Activated T-cell treated with anti-CD3 and anti-CD28 coated beads, Interleukin-2, amount 50 U/mL, for 72 hours (primary cell): ENCODE measurements at places on chromosomes 12 and 14.

DNA sequence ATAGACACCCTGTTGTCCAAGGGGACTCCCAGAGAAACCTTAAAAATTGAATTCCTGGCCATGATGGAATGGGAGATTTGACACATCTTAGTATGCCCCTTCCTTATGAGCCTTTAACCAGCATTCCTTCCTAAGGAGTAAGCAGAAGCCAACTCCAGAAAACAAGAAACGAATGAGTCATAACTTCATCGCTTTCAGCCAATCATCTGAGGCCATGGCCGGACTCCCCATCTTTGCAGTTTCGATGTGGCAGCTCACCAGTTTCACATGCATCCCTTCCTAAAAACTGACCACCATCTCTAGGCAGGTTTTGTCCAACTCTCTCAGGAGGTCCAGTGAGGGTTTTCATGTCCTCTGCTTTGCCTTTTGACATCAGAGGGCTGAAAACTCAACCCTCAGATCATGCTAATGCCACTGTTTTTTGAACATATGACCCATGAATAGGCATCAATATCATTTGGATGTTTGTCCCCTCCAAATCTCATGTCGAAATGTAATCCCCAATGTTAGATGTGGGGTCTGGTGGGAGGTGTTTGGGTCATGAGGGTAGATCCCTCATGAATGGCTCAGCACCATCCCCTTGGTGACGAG lies 19.9 kb downstream of the DAAM1 start:
- no peak for DNase-seq

DNA sequence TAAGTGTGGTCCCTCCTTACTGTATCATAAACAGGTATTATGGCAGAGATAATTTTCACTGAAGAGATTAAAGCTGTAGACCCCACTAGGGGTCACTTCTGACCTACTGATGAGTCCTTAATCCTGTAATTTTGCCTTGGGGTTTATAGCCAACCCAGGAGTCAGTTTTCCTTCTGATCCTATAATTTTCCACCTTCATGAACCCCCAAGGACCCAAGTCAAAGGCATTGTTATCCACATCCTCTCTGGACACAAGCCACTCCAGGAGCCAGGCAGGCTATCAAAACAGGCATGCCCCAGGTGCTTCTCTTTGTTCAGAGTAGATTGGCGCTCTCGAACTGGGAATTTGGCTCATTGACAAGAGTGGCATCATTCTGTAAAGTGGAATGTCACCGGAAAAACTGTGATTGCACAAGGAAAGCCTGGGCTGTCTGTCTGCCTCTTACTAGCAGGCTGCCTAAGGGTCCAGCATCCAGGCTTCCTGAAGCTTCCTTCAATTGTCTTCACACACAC lies 1523.2 kb upstream of the FLRT2 start:
- no peak for DNase-seq

- no peak for DNase-seq
Observed at GRCh38 chr12:68237619-68238018, 12.0 kb upstream of the IL26 start.

- DNase-seq = no peak
Observed at GRCh38 chr12:63305901-63306875, 155.2 kb upstream of the AVPR1A start.

DNA sequence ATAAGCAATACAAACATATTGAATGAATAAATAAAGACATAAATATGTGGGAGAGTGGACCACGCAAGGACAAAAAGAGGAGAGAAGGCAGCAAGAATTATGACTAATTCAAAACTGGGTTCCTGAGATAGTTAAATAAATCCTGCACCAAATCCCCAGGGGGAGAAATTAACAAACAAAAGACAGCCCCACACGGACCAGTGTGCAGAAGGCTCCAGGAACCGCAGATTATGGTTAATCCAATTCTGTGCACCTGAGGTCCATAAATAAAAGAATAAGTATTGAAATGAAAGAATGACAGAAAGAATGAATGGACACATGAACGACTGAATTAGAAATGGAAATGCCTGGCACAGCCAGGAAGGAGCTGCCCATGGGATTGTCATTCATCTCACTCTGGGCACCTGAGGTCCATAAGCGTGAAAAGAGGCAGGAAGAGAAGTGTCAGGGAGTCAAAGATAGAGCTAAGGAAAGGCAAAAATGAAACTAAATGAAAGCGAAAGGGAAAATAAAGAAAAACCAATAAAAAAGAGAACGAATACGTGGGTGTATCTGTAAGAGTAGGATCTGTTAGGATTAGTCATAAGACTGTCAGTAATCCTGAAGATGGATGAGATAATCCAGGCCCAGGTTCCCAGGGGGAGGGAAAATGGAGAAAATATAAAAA lies 23.3 kb downstream of the MEG3 start:
- no peak for DNase-seq

DNA sequence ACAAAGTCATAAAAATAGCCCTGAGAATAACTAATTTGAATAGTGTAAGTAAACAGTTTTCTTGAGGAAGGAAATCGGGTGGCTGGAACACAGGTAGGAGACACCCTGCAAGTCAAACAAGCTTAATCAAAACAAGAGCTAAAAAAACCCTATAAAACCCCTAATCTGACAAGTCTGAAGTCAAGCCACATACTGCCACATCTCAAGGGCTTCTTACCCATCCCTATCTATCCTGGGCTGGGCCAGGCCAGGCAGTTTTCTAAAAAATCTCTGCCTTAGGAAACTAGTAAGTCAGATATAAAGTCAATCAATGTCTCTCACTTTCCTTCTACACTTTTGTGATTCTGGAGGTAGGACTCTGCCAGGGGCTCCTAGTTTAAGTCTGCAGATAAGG lies 15.3 kb downstream of the UBE2N start:
- no peak for DNase-seq

- DNase-seq = no peak
Observed at GRCh38 chr12:12216349-12217017, 50.4 kb downstream of the LRP6 start.

DNA sequence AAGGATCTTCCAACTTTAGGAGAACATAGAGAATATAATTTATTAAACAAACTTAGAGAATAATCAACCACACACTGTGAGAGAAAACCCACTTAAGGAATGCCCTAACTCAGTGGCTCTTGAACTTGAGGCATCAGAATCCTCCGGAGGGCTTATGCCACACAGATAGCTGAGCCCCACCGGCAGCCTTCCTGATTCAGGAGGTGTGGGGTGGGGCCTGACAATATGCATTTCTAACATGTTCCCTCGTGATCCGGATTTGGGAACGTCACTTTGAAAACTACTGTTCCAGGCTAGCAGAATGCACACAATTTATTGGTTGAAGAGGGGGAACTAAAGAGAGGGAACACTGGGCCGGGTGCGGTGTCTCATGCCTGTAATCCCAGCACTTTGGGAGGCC lies 2.0 kb upstream of the SOAT2 start:
- DNase-seq = no peak

DNA sequence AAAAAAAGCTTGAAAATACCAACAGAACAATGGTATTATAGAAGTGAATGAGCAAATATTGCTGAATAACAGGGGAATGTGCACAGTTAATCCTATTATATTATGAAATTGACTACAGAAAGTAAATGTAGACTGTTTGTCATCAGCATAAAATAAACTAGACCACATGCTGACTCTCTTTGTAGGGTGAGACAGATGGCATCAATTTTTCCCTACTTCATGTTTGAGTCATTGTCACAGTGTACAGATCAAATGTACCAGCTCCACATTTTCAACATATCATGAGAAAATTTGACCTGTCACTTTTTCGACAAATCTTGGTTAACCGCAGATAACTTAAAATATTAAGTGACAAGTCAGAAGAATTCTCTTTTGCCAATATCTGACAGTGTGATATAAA lies 421.0 kb downstream of the RPL10L start:
- DNase-seq = no peak

DNA sequence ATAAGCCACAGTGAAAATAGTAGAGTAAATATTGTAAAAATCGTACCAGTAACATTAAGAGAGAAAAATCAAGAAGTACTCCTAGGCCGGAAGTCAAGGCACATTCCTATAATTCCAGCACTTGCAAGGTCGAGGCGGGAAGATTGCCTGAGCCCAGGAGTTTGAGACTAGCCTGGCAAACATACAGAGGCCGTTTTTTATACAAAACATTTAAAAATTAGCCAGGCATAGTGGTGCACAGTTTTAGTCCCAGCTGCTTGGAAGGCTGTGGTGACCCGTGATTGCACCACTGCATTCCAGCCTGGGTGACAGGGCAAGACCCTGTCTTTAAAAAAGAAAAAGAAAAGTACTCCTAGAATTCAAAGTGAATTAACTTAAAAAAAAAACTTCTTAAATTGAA lies 341.8 kb downstream of the C12orf50 start:
- DNase-seq = no peak

- no peak for DNase-seq
Observed at GRCh38 chr14:88482524-88482923, 72.3 kb downstream of the PTPN21 start.

DNA sequence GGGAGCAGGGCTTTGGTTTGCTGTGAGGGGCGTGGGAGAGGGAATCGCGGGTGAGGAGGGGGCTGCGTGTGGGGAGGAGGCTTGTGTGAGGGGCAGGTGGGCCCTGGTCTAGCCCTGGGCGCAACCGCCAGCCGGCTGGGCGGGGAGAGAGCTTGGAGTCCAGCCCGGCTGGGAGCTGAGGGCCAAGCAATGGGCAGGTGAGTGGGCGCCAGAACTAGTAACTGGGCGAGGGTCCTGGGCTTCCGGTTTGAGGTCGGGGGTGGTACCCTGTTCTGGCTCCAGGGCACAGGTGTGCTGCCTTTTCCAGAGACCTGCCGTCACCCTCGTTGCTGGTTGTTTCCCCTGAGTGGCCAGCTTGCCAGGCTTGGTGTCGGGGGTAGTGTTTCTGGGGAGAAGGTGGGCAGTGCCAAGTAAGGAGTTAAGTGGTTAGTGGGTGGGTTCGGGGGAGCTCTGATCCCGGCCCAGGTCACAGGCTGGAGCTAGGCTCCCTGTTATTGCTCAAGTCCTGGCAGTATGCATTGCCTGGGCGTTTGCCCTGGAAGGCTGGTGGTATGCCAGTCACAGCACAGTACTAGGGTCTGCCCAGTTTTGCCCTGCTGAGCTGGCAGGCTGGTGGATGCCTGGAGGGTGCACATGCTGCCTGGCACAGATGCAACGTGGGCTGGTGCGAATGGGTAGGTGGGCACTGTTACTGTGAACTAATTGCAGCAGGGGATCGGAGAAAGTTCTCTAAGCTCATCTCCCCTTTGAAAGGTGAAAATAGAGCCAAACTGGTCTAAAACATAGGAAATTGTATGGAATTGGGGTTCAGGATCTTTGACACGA lies 683 bp downstream of the CIPC start:
- no peak for DNase-seq

GRCh38 chr12:857611-858010 lies 91.9 kb downstream of the RAD52 start:
- DNase-seq = no peak

GRCh38 chr12:14771651-14772137 lies 31.6 kb downstream of the WBP11 start:
- DNase-seq = no peak

DNA sequence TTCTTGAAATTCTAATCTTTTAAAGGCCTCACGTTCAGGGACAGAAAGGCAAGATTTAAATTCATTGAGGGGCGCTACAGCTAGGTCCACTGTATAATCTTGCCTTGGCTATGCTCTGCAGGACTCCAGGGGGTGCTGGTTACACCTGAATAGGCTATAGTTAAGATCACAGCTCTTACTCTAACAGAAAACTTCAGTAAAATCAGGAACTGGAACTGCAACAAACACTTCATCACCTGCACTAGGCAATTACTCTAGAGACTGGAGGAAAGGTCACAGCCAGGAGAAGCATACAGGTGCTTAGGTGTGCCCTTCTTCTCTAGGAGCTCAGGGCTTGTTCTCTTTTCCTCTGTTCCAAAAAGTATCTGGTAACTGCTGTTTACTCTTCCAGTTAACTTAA lies 20.9 kb downstream of the SLCO1C1 start:
- no peak for DNase-seq
